Hematopoietic multipotent progenitor cell treated with erythropoietin and hydrocortisone succinate and interleukin-3 and kit ligand, for 15 days (in vitro differentiated cells): ENCODE measurements at places on chromosomes 13 and 19.

- DNase-seq, result no peak
Measured at GRCh38 chr13:100666124-100666523, 8.5 kb downstream of the TMTC4 start.

DNA sequence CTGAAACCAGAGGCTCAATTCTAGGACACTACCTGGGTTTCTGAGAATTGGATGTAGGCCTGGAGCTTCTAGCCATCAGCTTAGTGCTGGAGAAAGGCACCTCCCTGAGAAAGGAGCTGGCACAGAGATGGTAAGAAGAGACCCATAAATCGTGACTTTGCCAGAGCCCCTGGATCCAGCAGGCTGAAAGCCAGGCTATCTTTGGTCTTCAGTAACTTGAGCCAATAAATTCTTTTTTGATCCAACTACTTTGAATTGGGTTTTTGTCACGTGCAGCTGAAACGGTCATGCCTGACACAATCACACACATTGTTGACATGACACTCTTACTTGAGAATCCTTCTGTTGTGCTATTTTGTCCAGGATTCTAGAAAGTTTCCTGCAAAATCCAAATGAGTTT, 103.4 kb downstream of the LHFPL6 start:
- DNase-seq, result no peak

GRCh38 chr19:48558018-48558684, 6.2 kb downstream of the SULT2B1 start:
- no peak for DNase-seq

DNA sequence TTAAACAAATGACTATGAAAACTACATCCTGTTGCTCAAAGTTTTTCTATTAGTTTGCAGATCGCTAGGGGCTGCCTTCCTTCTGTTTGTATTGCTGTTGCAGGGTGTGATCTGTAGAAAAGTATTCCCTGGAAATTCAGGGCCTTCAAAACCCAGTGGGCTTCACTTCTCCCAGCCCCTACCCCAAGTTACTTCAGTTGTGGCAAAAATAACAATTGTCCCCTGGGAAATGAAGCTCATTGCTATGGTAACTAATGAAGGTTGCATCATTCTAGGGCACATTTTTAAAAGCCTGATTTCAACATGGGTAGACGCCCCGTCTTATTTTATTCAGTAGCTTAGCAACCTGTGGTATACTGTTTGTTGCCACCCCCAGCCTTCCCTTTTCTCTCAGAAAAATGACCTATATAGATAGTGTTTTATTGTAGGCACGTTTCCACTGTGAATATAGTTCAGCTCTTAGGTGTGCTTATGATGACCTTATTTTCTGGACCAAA, 60.9 kb downstream of the WDFY2 start:
- DNase-seq, result no peak

DNA sequence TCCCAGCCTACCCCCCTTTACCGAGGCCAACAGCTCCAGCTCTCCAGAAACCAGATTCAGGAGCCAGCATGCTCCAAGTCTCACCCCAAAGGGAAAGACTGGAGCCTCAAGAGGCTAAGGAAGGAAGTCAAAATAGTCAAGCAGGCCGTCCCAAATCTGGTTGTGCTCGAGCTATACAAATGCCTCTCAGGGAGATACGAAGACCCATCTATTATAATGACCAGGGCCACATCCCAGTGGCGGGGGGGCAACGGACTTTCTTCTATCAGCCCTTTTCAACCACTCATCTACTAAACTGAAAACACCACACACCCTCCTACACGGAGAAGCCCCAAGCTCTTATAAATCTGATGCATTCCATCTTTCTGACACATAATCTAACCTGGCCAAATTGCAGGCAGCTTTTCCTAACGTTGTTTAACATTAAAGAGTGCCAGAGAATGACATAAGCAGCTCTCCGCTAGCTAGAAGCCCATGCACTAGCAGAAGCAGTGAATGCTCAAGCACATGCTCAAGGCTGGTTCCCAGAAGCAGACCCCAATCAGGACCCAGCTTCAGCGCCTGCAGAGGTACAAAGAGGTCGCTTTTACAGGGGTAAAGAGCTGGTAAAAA, 104.6 kb upstream of the ZNF98 start:
- no peak for DNase-seq

- no peak for DNase-seq
Measured at GRCh38 chr13:30799356-30799824, 64.0 kb downstream of the ALOX5AP start.

GRCh38 chr19:31496076-31496475, 146.8 kb upstream of the TSHZ3 start:
- DNase-seq, result no peak

GRCh38 chr13:43041369-43041921, 18.1 kb downstream of the DNAJC15 start:
- DNase-seq, result no peak

DNA sequence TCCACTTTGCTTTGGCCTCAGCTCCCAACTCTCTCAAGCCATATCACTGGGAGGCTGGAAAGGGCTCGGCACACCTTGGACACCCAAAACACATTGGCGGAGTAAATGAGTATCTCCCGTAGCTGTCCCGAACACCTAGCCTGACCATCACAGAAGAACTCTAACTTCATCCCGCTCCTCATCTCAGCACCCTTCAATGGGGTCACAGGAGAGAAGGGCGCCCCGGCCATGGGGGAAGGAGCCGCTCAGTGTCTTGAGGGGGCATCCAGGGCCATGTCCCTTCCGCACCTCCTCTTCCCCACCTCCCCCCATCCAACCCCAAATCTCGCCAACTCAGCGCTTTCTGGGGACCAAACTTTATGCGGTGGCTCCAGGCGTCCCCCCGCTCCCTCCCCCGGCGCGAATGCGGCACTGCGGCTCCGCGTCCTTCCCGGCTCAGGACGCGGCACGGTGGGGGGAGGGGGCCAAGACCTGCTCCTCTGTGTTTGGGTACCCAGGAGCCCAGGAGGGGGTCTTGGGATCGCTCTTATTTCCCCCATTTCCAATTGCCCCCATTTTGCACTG, 3.0 kb downstream of the KCNC3 start:
- no peak for DNase-seq

- no peak for DNase-seq
Measured at GRCh38 chr13:99056381-99057014, 78.6 kb upstream of the DOCK9 start.

DNA sequence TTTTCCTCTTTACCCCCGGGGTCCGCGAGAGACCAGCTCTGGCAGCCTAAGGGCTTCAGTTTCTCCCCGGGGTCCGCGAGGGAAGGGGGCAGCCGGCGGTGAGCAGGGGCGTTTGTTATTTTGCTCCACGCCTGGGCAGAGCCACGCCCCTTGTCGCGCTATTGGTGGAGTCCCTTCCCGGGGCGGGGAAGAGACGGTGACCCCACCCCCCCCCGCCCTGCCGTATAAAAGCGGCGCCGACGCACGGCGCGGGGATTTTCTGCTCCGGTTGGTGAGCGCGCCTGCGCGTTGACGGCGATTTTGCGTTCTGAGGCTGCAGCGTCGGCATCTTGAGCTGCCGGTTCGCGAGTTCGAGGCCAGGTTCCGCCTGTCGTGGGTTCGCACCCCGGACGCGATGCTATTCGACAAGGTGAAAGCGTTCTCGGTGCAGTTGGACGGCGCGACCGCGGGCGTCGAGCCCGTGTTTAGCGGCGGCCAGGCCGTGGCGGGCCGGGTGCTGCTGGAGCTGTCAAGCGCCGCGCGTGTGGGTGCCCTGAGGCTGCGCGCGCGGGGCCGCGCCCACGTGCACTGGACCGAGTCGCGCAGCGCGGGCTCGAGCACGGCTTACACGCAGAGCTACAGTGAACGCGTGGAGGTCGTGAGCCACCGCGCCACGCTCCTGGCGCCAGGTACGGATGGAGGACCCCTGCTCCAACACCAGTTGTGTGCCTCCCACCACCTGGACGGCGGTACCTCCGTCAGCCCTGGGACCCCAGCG, at the start of gene ARRDC2:
TSS of gene ARRDC2 (plus strand) at position 254 of the 757 bp plus-strand sequence. CDS start at position 395, 141 bp downstream.
- DNase-seq, result peak; percentile 93

DNA sequence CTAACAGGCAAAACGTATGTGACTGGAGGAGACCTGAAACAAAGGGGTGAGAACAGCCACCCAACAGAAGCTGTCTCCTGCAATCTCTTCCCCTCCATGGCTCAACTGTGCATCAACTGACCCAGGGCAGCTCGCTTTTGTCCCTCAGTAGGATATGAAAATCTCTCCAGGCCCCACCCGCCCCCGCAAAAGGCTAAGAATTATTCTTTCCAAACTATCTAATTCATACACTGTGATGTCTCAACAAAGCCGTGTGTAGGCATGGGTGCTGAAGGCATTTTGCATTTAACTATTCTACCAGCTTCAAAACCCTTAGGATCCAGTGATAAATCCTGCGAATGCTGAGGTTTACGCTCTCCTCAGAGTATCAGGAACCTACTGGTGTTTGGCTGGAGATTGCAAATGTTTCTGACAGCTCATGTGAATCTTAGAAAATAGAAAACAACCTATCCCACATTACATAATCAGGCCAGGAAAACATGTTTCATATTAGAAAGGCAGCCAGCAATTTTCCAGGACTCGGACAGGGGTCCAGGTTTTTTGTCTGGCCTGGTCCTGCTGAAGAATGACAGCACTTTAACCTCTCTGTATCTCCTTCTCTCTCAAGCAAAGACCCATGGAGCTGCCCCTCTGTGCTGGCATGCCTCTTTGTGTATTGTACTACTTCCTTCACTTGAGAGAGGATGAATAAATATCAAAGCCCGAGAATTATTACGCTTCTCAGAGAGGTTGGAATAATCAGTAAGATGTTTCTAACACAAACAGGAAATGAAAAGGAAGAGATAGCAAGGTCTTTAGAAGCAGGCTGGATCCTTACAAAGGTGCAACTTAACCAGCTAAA, 17.3 kb downstream of the DHRS12 start:
- no peak for DNase-seq

GRCh38 chr13:43269037-43269481, 245.7 kb downstream of the DNAJC15 start:
- DNase-seq, result no peak

DNA sequence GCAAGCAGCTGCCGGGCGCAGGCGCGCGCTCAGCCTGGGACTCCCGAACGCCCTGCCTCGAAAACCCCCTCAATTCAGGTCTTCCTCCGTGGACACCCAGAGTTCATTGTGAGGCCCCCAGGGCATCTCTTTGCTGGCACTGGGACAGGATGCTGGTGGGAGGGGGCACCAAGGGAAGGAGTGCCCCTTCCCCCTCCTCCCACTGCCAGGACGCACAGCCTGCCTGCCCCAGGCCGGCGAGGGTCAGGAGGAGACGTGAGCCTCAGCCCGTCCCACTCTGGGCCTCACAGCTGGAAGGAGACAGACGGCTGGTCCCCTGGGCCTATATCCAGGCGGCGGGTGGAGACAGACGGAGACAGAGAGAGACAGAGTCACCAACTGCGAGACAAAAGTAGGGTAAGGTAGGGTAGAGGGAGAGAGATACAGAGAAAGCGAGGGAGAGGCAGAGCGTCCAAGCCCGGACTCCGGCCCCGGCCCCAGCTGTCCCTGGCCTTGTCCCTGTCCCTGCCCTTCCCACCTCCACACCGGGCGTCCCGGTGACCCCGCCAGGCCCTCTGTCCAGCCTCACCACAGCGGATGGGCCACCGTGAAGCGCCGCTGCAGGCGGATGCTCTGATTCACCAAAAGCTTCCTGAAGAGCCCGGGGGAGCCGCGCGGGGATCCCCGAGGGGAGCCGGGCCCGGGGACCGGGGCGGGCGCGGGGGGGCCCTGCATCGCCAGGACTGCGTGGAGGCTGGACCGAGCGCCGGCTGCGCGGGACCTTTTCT, at the start of gene PDE4C:
TSS of gene PDE4C (minus strand) at position 737 of the 767 bp plus-strand sequence. CDS start at position 714, 23 bp downstream.
- no peak for DNase-seq

GRCh38 chr13:36430247-36431203, 1.8 kb upstream of the CCNA1 start:
- DNase-seq, result no peak

DNA sequence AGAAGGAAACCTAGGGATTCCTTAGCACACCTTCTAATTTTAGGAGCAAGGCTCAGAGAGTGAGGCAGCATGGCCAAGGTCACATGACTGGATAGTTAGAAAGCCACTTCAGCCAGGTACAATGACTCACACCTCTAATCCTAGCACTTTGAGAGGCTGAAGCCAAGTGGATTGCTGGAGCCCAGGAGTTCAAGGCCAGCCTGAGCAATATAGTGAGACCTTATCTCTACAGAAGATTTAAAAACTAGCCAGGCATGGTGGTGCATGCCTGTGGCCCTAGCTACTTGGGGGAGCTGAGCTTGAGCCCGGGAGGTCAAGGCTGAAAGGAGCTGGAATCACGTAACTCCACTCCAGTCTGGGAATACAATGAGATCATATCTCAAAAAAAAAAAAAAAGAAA, 69.2 kb downstream of the TEX26 start:
- no peak for DNase-seq

- no peak for DNase-seq
Measured at GRCh38 chr19:38792250-38793111, 3.5 kb downstream of the LGALS7B start.

GRCh38 chr19:22610121-22610520, 24.0 kb upstream of the ZNF492 start:
- DNase-seq, result no peak

- peak; percentile 91 for DNase-seq
Measured at GRCh38 chr19:5006201-5006600, 37.3 kb downstream of the KDM4B start.

DNA sequence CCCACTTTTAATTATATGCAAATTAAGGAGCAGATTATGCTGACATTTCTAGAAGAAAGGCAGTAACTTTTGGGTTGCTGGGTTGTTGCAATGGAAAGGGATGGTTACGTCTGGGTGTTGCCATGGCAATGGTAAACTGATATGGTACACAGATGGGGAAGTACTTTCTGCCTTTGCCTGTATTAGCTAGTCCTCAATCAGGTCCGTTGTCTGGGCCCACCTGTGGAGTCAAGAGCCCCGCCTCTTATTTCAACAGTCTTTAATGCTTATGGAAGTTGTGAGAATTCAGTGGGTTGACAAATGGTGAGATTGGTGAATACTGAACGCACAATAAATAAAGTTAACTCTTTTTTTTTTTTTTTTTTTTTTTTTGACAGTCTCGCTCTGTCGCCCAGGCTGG, 30.6 kb upstream of the DPP9 start:
- no peak for DNase-seq

DNA sequence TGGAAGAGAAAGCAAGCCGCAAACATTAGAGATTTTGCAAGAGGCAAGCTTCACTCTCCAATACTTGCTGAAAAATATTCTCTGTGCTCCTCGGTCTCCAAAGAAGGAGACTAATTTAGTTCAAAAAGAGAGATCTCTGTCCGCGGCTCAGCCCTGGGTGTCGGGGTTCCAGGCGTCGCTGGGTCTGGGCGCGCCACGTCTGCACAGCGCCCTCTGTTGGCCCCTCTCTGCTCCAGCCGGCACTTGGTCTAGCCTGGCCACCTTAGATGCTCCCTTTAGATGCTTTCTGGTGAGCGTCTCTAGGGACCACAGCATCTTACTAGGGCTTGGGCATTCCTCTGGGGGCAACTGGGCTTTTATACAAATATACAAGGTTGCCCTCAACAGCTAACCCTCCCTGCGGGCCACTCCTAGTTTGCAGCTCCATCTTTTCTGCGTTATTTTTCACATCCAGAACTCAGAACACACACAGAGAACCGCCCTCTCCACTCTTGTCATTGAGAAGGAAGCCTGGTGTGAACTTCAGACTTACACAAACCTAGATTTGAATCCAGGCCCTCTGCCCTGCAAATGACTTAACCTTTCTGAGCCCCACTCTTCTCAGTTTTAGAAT, 78.3 kb downstream of the CYSLTR2 start:
- peak; percentile 84 for DNase-seq
